T-helper 17 cell (primary cell): ENCODE measurements at places on chromosomes 3 and 15.

DNA sequence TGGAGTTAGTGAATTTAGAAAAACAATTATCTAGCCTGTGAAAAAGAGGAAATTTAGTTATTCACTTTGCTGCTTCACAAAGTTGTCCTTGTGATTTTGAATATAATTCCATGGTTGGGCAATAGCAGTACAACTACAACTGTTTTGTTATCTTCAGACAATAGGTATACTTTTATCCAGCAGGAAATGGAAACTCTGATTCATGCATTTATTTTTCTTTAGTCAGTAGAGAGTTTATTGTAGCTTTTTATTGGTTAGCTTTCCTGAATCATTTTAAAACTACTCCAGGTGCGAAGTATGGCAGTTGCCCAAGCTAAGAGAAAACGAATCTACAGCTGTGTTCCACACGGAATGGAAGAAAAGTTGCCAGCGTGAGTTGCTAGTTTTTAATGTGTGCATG is 80.3 kb downstream of the TM4SF4 start:
- no peak for DNase-seq

- no peak for DNase-seq
These were observed 112.4 kb upstream of the GOLGA8J start for GRCh38 chr15:29970402-29970695.

GRCh38 chr3:187296058-187296457 is 4.5 kb upstream of the MASP1 start:
- DNase-seq = no peak

DNA sequence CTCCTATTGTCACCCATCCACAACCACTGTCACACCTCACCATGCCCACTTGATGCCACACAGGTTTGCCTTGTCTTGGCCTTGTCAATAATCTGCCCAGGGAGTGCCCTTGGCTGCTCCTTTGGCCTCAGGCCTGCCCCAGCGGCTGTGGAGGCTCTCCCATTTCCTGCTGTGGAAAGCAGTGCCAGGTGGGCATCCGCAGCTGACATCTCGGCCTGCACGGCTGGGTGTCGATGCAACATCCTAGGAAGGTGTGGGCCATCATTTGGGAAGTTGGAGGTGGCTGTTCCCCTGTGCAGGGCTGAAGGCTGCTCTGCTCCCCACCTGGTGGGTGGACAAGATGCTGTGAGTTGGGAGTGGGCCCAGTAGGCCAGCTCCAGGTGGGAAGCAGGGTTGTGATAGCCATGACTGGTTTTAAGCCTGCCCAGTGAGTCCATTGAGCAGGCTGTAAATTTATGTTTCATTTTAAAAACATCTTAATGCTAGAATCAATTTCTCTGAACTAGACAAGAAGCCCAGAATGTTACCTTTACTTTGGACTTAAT is 12.5 kb downstream of the DNAH1 start:
- DNase-seq = no peak

- no peak for DNase-seq
These were observed 79.2 kb downstream of the MEF2A start for GRCh38 chr15:99644913-99645542.

- DNase-seq = no peak
These were observed 21.4 kb upstream of the MCF2L2 start for GRCh38 chr3:183449791-183450190.

DNA sequence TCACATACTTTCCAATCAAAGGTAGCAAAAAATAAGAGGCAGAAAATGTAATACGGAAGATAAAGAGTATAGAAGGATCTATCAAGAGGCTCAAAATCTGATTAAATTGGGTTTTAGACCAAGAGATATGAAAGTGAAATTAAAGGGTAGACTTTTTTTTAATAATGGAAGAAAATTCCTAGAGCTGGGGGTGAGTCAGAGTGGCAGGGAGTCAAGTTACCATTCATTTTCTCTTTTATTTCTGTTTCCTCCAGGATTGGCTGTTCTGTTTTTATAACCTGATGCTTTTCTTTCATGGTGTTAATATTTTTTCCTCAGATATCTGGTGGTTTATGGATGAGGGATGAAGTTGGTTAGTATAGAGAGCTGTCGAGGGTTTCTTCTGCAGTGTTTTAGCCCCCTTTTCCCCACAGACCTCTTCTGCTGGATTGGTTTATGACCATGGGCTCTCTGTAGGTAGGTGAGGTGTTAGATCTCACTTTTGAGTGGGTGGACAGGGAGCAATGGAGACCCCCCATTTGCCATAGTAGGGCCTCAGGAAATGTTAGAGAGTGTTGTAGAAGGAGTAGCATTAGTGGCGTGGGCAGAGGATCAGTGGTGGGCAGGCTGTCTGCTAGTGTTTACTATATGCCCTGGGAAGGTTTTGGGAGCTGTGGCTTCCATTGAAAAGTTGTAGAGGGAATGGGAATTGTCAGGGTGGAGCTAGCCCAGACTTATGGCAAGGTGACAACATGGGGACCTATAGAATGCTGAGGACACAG is 201.6 kb upstream of the GOLGA6L4 start:
- no peak for DNase-seq
